ENCODE measurements at places on chromosomes 6 and 20.

- no peak for DNase-seq
Measured at GRCh38 chr20:35742741-35743523, 872 bp upstream of the RBM39 start.

DNA sequence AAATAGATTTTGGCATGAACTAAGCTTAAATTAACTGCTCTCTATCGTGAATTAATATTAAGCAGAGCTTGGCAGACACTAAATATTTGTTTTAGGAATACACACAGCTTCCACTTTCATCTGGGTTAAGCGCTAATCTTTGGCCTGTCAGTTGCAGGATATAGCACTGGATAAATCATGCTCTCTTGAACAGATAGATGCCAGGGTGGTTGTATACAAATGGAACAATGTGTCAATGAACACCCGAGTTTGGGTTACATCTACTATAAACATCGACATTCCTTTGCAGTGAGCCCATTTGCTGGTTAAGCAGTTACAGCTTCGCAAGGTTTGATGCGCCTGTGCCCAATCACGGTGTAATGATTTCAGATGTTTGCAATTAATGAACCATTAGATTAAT, 338.2 kb upstream of the ZFP64 start:
- no peak for DNase-seq

- DNase-seq, result no peak
Measured at GRCh38 chr20:38870733-38871559, 55.3 kb upstream of the FAM83D start.

DNA sequence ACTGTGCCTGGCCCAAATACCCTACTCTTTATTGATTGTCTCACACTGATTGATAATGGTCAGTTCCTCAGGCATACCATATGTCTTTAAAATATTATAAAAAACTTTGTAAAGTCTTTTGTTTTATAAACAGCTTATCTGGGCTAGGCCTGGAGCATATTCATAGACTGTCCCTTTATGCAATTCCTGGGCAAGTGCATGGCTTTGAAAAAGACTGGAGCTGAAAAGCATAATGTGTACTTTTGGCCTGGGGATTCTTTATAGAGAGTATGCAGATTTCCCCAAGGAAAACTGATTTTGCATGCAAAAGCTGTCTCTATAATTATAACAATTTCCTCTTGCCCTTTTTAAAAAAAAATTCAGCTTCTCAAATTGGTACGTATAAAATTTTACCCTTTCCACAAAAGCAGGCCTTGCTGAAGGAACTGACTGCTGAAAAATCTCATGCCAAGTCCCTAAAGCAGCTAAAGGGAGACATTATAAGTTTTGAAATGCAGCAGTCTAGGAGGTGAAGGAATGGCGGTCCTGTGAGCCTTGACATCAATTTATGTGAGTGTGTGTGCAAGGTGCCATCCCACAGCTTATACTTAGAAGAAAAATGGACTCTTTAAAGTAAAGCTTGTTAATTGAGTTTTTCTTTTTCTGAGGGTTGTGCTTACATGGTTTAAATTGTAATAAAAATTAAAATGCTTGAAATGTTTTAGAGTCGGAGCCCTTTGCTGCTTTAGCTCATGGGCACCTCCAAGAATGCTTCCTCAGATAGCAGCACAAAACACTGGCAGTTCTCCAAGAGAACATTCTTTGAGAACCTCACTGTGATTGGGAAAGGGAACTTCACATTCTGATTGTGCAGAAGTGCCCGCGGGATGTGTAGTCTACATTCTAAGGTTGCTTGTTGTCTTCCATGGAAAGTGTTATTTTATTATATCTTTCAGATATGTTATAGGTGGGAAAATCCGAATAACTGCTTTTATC, 43.9 kb downstream of the PLCB4 start:
- no peak for DNase-seq

DNA sequence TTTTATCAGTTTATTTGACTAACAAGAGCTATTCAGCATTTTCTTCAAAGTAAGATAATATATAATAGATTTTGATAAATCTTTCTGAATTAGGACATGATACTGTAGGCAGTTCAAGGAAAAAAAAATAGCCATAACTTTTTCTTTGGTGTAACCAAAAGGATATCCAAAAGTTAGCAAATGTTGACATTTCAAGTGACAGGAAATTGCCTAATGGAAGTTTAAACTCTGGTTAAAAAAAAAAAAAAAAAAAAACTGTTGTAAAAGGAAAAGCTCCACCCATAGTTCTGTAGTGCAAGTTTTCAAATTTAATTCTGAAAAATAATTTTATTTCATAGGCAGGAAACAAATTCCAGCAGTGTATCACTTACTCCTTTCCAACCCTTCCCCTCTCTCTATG, 18.8 kb downstream of the HEBP2 start:
- DNase-seq, result no peak

GRCh38 chr20:24866008-24866407, 83.1 kb upstream of the CST7 start:
- no peak for DNase-seq

DNA sequence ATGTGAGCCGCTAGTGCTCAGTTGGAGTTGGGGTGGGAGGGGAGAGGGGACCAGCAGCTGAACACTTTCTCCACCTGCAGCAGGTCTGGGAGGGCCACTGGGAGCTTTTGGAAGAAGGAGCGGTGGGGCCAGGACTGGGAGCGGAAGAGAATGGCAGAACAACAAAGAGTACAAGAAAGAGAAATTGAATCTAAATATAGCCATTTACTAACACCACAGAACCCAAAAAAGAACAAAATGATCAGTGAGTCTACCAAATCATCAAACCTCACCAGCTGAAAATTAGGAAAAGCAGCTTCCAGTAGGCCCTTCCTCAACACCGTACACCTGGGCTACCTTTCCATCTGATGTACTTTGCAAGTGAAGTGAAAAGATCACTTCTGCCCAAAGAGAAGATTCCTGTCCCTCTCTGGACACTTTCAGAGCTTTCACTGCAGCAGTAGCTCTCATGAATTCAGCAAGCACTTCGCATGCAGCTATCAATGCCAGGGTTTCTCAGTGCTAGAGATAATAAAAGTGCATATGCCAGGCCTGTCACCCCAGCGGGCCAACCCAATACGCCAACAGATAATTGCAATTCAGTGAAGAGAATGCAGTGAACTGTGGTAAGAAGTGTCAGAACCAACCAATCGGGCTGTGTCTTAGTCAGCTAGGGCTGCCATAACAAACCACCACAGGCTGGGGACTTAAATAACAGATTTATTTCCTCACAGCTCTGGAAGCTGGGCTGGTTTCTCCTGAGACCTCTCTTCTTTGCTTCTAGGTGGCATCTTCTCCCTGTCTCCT, 597 bp downstream of the LY86 start:
- DNase-seq, result no peak

DNA sequence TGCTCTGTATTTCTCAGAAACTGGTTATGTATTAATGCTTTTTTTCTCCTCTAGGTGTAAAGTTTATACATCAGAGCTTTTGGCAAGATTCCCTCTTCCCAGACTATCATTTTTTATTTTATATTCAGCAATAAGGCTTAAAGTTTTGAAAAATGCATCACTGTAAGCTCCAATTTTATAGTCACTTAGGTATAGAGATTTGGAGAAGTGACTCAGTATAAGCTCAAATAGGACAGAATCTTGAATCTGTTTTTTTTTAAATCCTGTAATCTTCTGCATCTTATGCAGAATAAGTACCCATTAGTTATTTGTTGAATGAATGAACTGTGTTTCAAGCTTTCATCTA, 1.0 kb downstream of the NCOA7 start:
- no peak for DNase-seq

DNA sequence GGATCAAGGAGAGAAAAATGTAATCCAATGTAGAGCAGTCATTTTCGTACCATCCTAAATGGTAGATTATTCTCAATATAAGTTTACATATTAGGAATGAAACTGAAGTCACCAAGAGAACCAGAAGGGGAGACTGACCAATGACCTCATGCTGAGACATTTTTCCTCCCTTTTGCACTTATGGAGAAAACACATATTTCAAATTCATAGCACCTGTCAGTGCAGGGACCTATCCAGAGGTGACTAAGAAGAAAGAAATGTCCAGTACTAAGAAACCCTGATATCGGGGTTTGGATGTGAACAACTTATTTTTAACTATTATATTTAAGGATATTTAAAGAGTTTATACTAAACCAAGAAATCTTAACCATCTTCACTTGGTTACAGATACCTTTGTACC, 16.6 kb upstream of the LYRM2 start:
- no peak for DNase-seq

DNA sequence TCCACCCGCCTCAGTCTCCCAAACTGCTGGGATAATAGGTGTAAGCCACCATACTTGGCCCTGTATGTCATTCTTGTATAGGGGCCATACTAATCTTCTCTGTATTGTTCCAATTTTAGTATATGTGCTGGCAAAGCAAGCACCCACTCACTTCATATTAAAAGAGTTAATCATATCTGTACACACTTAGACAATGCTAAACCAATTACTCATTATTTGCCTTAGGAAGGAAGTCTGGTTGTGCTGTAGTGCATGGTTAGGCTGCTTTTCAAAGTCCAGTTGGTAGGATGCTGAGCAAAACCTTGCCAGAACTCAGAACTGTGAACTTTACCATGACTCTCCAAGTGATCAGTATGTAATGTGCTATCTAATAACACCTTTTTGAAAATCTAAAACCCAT, 88.6 kb downstream of the LIN28B start:
- DNase-seq, result no peak

- no peak for DNase-seq
Measured at GRCh38 chr6:12039540-12040459, 27.7 kb downstream of the HIVEP1 start.

- no peak for DNase-seq
Measured at GRCh38 chr6:42350911-42351310, 100.8 kb downstream of the TRERF1 start.
